ENCODE measurements at places on chromosomes 16 and 17.

GRCh38 chr17:15996322-15996721, 3.2 kb downstream of the ZSWIM7 start:
- DNase-seq: no peak

DNA sequence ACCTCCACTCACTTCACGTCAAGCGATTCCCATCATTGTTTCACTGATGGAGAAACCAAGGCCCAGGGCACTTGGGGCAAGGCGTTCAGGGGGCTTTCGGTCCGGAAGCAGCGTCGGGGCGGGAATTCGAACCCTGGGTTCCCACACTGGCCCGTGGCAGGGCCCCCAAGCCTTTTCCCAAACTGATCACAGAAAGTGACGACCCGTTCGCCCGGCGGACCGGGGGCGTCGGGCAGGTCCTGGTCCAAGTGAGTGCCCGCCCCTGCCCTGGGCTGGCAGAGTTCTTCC, 856 bp upstream of the MON1B start:
- DNase-seq: no peak

DNA sequence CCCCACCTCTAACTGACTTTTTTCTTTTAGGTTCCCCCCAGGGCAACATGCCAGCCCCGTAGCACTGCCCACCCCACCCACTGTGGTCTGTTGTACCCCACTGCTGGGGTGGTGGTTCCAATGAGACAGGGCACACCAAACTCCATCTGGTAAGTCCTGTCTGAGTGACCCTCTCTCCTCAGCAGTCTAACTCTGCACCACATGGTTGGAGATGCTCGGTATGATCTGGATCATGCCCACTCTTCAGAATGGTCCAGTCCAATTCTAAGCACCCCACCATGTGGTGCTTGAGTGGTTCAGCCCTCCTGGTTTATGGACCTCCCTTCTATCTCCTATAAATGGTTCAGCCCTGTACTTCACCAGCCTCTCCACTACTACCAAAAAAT, 5.9 kb downstream of the KDM6B start:
- DNase-seq: peak; percentile 28

- DNase-seq: no peak
Measured at GRCh38 chr17:42598905-42599304, 10.3 kb downstream of the RETREG3 start.

GRCh38 chr17:77772461-77772897, 186.0 kb upstream of the TNRC6C start:
- peak; percentile 69 for DNase-seq

- DNase-seq: no peak
Measured at GRCh38 chr17:59466946-59467801, 98.2 kb upstream of the DHX40 start.

GRCh38 chr16:28575446-28576109, 21.3 kb downstream of the SULT1A2 start:
- no peak for DNase-seq

DNA sequence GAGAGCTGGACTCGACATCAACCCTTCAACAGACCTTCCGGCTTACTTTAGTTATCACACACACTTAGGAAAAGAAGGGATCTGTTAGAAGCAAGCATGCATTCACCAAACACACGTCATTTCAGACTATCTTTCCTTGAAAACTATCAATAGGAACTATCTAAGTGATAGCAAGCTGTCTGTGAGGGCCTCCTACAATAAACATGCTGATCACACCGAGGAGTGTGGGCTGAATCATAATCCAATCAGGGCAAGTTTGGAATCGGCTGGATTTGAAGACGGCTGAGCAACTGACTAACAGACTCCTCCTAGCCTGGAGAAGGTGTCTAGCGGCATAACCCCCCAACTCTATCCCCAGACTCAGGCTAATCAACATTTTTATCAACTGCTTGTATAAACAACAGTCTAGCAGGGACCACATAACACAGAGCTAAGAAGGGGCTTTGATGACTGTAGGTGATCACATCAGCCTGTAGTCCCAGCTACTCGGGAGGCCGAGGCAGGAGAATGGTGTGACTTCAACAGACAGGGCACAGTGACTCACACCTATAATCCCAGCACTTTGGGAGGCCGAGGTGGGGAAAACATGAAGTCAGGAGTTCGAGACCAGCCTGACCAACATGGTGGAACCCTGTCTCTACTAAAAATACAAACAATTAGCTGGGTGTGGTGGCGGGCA, 14.1 kb downstream of the NXN start:
- no peak for DNase-seq

DNA sequence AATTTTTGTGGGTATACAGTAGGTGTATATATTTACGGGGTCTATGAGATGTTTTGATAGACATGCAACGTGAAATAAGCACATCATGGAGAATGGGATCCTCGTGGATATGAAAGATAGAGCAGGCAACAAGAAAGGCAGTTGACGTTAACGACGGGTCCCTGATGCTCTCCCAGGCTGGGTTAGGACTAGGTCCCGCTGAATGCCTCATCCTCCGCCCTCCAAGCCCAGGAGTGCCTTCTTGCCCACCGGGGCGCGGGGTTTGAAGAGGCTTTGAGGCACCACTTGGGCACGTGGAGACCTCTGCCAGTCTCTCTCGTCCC, 9.5 kb upstream of the ZFP90 start:
- no peak for DNase-seq

- no peak for DNase-seq
Measured at GRCh38 chr16:58096249-58096648, 32.9 kb downstream of the CFAP20 start.

DNA sequence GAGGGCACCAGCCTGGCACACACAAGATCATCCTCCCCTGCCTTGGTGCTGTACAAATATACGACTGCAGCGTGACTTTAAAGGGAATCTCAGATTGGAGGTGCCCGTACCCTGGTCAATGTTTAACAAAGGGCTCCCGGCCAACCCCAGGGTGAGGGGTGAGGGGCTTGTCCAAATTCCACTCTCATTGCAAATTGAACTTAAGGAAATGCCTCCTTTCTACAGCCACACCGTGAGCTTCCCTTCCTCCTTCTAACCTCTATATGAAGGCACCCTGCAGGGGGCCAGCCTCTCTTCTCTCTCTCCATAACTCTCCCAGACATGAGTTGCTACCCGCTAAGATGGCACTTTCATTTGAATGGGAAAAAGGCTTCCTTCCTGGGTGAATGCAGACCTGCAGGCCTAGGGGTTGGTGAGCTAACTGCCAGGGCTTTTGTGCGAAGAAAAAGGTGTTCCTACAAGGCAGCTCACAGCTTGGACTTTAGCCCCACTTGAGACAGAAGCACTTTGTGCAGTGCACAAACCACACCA, 76.6 kb downstream of the IRF8 start:
- no peak for DNase-seq
